ENCODE measurements at places on chromosomes 16 and 17. TPM values are rescaled to one million over a fixed set of nuclear protein-coding genes. Genes with fewer than 3 reads are reported as not detected.

The MYO15B gene
- polyA plus RNA-seq, result 161 TPM

The RAMP2 gene
- 98.5 TPM for polyA plus RNA-seq

The DNAI2 gene
- polyA plus RNA-seq, result not detected

The ZG16 gene
- polyA plus RNA-seq, result not detected

The TBC1D3L gene
- polyA plus RNA-seq, result 4.2 TPM

The UMOD gene
- polyA plus RNA-seq, result not detected

The IGF2BP1 gene
- polyA plus RNA-seq, result not detected

The ATXN7L3 gene
- 45.1 TPM for polyA plus RNA-seq

The TNS4 gene
- polyA plus RNA-seq, result 0.13 TPM

The PHOSPHO1 gene
- polyA plus RNA-seq, result 0.24 TPM

The KRTAP4-9 gene
- not detected for polyA plus RNA-seq

The TBC1D3E gene
- not detected for polyA plus RNA-seq

The MT1G gene
- 3.3 TPM for polyA plus RNA-seq

The SYT17 gene
- 0.88 TPM for polyA plus RNA-seq

The DNAH2 gene
- 1.0 TPM for polyA plus RNA-seq

The RASL10B gene
- 4.8 TPM for polyA plus RNA-seq

The CDH13 gene
- 1.9 TPM for polyA plus RNA-seq

The HP gene
- polyA plus RNA-seq, result 30.1 TPM

The RAC3 gene
- polyA plus RNA-seq, result 5.8 TPM

The CCL4L2 gene
- 1.7 TPM for polyA plus RNA-seq

The TP53TG3B gene
- 0.38 TPM for polyA plus RNA-seq

The SLC13A2 gene
- not detected for polyA plus RNA-seq

The TEX14 gene
- 0.48 TPM for polyA plus RNA-seq

The GPS1 gene
- polyA plus RNA-seq, result 77.8 TPM

The TIMP2 gene
- polyA plus RNA-seq, result 542 TPM

The GLYR1 gene
- polyA plus RNA-seq, result 36.9 TPM

The KRT33B gene
- not detected for polyA plus RNA-seq

The FOXL1 gene
- 1.3 TPM for polyA plus RNA-seq

The JPH3 gene
- 0.22 TPM for polyA plus RNA-seq

The CARHSP1 gene
- 53.2 TPM for polyA plus RNA-seq

The IGFALS gene
- 0.63 TPM for polyA plus RNA-seq

All from ovary (tissue), 10 donors.